Stimulated activated CD8-positive, alpha-beta memory T cell treated with anti-CD3 and anti-CD28 coated beads, Interleukin-7, amount 100 ng/mL, for 1 hour (primary cell): ENCODE measurements at places on chromosomes 12 and 14.

DNA sequence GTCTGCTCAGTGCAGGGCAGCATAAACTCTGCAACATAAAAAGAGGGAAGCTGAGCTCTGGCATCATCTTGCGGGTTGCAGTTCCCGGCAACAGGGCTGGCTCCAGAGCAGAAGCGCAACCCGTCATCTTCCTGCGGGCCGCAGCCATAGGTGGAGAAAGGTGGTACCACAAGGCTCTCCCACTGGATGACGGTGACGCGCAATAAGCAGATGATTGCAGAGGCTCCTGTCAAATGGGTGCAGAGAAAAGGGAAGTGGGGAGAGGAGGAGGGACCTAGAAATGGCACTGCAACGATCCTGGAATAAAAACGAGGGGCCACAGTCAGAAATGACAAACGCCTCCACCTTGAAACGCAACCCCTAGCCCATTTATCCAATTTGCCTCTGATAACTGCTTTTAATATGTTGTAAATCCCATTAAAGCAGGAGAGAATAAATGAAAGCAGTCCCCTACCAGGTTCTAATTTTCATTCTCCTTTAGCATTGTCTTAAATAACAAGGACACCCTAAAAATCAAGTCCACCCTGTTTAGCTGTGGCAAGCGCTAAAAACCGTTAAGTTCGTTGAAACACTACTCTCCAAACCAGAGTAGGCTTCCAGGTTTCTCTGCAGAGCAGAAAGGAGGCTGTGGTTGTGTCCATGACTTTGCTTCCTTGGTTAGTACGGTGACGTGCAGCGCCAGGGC is 30.9 kb upstream of the TUBA1C start:
- no peak for DNase-seq

DNA sequence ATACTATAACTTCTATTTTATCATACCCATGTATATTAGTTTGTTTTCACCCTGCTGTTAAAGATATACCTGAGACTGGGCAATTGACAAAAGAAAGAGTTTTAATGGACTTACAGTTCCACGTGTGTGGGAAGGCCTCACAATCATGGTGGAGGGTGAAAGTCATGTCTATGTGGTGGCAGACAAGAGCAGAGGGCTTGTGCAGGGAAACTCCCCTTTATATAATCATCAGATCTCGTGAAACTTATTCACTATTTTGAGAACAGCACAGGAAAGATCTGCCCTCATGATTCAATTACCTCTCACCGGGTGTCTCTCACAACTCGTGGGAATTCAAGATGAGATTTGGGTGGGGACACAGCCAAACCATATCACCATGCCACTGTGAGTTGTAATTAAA is 135.8 kb downstream of the SYNE2 start:
- DNase-seq: no peak

- DNase-seq: no peak
Measured at GRCh38 chr12:30484658-30485057, 211.0 kb downstream of the IPO8 start.

DNA sequence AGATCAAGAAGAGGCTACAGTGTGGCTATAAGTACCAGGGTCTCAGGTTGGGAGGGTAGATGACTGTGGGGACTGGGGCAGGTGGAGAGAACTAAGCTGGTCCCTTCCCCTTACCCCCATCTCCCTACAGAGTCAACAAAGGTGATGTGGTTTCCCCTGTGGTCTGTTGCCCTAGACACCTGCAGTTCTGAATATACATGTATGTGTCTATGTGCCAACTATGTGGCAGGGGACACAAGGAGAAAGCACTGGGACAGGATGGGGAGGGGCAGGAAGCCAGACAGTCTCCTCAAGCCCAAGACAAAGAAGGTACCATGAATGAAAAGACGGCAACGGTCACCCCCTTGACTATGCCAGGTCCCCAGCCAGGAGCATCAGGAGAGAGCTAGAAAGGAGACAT is 4.5 kb upstream of the HDAC7 start:
- no peak for DNase-seq

- DNase-seq: no peak
Measured at GRCh38 chr14:50403419-50403818, 6.7 kb upstream of the CDKL1 start.

DNA sequence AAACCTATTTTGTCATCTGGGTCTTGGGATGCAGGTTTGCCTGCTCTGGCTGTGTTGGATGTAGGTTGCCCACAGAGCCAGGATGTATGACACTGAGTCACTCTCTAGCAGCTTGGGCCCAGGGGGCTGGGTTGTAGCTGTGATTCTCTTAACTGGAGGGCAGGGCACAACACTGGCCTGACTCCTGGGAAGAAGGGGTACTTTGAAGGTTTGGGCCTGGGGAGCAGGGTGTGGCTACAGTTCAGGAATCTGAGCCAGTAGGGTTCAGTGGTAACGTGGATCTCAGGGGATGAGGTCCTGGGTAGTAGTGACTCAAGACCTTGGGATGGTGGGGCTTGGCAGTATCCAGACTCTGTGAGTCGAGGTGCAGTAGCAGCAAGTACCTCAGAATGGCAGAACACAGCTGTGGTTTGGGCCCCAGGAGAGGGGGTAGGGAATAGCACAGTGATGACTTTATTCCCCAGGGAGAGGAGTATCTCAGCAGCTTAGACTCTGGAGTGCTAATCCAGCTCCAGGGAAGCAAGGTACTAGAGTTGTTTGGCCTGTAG is 25.7 kb downstream of the TBC1D15 start:
- DNase-seq: no peak

DNA sequence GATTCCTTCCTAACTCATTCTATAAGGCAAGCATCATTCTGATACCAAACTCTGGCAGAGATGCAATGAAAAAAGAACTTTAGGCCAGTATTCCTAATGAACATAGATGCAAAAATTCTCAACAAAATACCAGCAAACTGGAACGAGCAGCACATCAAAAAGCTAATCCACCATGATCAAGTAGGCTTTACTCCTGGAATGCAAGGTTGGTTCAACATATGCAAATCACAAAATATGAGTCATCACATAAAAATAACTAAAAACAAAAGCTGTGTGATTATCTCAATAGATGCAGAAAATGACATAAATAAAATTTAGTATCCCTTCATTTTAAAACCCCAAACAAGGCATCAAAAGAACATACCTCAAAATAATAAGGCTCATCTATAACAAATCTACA is 98.9 kb downstream of the ACSS3 start:
- DNase-seq: no peak

- DNase-seq: no peak
Measured at GRCh38 chr12:100068305-100068704, 74.4 kb downstream of the BLTP3B start.

DNA sequence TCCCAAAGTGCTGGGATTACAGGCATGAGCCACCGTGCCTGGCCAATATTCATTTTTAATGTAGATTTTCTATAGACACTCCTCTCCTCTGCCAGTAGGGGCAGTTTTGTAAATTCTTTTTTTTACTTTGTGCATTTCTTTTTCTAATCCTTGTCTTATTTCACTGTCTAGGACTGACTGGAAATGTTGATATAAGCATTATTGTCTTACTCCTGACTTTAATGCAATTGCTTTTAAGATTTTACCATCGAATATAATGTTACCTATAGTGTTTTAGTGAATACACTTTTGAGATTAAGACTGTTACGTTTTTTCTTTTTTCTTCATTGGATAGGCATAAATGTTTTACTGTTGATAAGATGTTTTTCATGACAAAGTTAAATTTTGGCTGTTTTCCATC is 35.4 kb upstream of the EMP1 start:
- DNase-seq: no peak

- DNase-seq: no peak
Measured at GRCh38 chr12:78249578-78249977, 418.9 kb downstream of the NAV3 start.

- no peak for DNase-seq
Measured at GRCh38 chr12:122976648-122976975, 1.6 kb downstream of the OGFOD2 start.

- no peak for DNase-seq
Measured at GRCh38 chr14:32571551-32571950, 242.5 kb downstream of the AKAP6 start.

DNA sequence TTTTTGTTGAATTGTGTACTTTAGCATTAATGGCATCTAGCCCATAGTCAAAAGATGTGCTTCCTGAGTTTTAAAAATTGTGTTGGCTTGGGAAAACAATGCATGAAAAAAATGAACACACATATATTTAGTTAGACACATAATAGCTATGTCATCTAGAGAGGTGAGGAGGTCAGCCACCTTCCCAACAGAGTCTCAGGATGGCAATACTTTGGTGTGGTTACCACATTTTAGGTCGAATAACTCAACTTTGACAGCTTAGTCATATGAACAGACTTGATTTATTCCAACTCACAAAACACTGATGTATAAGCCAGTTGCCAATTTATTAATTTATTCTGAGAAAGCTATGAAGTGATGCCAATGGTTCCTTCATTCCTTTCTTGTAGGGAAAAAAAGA is 114.0 kb downstream of the ETNK1 start:
- no peak for DNase-seq

DNA sequence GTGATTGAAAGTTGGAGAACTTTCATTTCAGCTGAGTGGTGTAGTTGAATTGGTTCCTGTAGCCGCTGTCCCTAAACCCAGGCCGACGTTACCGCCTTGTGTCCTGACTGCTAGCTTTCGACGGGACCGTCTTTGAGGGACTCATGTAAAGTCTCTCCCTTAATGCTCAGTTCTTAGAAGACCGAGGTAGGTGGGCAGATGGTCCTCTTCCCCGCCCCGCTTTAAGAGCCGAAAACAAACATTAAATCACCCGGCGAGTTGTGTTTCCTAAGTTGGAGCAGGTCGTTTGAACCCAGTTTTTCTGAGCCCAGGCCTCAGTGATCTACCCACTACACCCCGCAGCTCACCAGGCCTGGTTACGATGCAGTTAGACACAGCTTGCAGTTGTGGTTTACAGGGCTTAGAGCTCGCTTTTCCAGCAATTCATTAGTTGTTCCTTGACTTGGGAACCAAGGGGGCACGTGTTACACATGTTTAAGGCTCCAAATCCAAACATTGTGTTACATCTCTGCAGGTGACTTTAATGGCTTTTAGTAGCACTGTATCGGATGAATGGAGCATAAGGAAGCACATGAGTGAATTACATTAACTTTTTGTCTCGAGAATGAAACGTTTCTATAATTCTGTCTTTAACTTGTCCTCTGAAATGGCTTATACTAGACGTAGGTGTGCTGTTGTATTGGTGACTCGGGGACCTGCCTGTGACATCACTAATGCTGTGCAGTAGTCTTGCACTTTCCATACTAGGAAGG is 790 bp downstream of the NEDD1 start:
- DNase-seq: no peak

DNA sequence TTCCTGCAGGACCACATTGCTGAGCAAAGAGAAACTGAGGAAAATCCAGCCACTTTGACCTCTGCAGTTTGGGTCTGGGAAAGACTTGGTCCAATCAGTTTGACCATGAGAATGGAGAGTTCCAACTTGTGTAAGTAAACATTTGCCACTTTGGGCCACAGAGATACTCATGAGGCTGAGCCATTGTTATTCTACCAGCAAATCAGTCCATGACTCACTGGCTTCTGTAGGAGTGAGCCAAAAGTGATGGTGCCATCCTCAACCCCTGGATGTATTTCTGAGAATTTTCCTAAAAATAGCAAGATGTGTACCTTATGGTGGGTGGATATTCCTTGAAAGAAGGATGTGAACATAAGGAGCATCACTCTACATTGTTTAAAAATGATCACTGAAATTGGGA is 192.9 kb upstream of the OR4E1 start:
- DNase-seq: no peak

- no peak for DNase-seq
Measured at GRCh38 chr12:130117701-130118100, 44.6 kb upstream of the FZD10 start.

GRCh38 chr14:67343601-67344230 is 15.9 kb downstream of the ATP6V1D start:
- DNase-seq: no peak

- no peak for DNase-seq
Measured at GRCh38 chr12:40106655-40107054, 774 bp upstream of the SLC2A13 start.

DNA sequence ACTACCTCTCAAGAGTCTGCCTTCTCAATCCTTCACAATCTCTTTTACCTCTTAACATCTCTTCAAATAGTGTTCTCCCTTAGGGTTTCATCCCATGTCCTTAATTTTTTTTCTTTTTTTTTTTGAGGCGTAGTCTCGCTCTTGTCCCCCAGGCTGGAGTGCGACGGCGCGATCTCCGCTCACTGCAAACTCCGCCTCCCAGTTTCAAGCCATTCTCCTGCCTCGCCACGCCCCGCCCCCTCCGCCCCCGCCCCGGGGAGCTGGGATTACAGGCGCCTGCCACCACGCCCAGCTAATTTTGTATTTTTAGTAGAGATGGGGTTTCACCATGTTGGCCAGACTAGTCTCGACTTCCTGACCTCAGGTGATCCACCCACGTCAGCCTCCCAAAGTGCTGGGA is 7.0 kb upstream of the BCAT1 start:
- DNase-seq: no peak

DNA sequence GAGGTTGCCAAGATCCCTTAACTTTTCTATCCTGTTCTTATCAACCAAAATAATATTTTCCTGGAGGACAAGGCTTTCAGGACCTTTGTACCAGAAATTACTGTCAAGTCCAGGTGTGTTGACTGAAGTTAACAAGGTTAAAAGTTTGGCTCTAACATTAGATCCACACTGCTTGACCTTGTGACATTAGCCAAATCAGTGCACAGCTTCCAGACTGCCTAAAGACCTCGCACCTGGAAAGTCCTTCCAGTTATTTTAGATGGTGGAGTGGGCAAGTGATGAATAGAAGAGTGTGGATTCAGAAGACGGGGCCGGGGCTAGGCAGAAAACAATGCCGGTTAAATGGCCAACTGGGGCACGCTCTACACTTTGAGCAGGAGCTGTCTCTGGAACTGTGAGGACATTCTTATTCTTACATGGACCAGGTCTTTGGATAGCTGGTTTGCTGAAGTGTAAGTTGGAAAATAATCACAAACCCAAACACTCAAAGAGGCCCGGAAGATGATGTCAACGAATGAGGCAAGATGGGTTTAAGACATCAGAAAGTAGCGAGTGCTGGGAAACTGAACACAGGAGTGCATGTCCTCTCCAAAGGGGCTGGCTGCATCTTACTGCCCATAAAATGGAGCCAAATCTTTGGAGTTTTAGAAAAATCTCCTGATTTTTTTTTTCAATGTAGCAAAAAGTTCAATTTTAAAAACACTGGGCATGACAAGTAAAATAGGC is 56.3 kb downstream of the NIN start:
- DNase-seq: no peak

- no peak for DNase-seq
Measured at GRCh38 chr12:110340706-110341105, 59.7 kb downstream of the ATP2A2 start.

- DNase-seq: no peak
Measured at GRCh38 chr14:38389681-38390080, 133.8 kb upstream of the CLEC14A start.
